Brain microvascular endothelial cell (primary cell): ENCODE measurements at places on chromosomes 5 and 9.

DNA sequence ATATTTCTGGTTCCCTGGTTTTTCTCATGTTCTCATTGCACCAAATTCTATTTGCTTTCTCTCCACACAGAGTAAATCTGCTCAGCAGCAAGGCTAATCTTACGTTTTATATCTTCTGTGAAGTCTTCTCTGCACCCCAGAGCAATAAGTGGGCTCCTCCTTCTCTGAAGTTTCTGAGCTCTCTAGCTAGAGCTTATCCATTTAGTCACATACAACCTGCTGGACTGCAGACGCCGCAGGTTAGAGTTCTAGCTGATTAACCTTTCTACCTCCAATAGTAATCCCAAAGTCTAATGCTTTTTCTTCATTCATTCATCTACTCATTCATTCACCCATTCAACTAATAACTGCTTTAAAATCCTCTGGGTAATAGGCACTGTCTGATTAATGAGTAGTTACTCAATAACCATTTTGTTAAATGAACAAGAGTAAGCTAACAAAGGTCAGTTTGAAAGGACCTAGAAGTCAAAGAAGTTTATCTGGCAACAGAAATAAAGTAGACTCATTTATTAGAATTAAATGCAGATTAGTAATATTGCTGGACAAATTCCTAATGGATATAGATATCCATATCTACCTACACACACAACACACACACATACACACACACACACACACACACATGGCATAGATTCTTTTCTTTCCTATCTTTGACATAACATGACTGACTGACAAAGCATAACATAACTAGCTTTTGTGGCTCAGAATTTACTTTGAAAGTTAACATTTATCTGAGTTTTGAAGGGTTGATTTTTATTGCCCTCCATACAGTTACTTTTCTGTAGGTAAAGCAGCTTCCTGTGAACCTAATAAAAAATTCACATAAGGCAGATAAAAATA, 984.6 kb upstream of the SEMA6A start:
- DNase-seq = no peak

- no peak for DNase-seq
These were observed 72.6 kb downstream of the GTF3C4 start for GRCh38 chr9:132742821-132743311.

GRCh38 chr9:133986774-133987445, 5.2 kb downstream of the VAV2 start:
- no peak for DNase-seq

DNA sequence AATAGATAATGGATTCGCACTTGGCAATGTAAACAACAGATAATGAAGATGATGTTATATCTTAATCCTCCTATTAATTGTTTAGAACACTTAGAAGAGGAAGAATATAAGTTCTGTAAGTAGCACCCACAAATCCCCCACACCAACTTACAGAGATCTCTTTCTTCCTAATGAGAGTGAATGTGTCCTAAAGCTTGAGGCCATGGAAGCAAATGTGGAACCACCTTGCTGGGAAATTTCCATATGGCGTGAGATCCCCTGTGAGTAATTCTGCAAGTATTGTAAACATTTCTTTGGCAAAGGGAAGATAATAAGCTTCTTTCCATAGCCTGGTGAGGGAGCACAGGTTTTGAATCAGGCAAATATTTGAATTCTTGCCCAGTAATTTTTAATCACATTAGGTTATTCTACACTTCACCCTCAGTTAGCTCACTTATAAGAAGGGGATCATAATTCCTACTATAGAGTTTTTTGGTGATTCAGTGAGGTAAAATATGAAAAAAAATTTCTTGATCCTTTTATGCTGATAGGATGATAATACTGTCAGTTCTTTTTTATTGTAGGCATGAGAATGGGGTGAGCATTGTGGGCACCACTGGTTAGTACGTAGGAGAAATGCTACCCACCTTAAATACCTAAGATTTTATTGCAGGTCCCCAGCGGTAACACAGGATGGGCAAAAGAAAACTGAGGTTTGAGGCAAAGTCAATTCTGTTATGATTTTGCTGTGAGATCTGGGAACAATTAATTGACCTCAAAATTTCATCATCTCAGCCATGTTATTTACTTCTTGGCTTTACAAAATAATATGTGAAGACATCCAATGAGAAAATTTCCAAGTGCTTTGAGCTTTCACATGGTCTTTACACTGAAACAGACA, 574.8 kb downstream of the PSAT1 start:
- DNase-seq = peak; percentile 80

- no peak for DNase-seq
These were observed 21.7 kb downstream of the ALG2 start for GRCh38 chr9:99199938-99200539.

DNA sequence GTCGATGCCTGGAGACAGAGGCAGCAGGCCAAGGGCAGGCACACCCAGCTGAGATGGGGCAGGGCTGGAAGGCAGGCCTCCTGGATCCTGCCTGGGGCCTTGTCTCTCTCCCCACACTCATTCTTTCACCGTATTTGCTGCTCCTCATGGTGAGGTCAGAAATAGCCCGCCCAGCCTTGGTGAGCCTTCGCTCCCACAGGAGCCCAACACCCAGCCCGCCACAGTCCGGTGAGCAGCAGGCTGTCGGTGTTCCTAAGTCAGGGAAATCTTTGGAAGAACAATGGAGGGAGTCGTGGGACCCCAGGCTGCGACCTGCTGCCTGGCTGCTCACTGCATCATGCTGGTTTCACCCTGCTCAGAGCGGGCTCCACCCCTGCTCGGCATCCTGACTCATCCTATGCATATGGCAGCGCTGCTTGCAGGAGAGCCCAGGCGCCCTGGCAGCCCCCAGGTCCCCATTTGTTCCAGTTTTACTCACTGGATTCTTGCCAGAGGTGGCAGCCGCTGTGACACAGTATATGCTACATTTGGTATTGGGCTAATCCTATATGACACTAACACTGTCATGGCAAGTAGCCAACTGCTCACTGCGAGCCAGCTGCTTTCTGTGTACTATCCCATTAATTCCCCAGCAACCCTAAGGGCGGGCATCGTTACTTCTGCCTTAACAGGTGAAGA, 53.2 kb upstream of the NCS1 start:
- DNase-seq = peak; percentile 59

DNA sequence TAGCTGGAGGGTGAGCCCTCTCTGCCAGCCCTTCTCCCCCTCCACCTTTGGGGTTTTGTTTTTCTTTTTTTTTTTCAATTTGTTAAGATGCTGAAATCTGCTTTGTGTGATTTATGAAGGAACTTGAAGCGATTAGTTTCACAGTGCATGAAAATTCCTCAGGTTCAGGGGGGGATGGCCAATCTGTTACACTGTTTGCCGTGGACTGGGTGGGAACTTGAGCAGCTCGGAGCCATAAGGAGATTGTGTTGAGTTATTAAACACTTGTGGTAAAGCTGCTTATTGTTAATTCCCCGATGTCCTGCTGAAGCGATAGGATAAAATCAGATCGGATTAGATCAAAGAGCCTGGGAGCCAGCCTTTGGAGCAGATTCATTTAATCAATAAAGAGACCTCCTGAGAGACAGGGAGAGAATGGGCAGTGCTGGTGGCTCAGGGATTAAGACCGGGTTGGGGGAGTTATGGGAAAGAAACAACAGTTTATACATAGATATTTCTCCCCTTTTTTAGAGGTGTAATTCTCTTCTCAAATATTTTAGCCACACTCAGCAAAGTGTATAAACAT, 105.8 kb upstream of the SPATA31D4 start:
- DNase-seq = no peak

DNA sequence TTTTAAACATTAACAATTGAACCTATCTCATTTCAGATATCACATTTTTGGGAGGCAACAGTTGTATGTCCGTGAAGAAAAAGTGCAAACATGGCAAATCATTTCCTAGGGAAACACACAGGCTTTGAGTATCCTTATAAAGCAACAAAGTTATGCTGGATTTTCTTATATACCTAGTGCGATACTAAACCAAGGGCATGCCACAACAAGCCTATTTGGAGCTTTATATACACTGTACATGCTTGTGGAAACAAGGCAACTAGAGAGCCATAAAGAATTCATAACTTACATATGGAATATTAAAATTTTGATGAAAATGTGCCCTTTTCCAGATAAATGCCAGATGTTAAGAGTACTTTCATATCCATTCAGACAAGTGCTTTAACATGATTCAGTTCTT, 191.4 kb downstream of the DCP2 start:
- no peak for DNase-seq

GRCh38 chr9:6646293-6646636, 736 bp upstream of the GLDC start:
- DNase-seq = no peak

- no peak for DNase-seq
These were observed 50.1 kb downstream of the TNFSF8 start for GRCh38 chr9:114880291-114880745.

GRCh38 chr9:120289990-120290975, 289.7 kb downstream of the CDK5RAP2 start:
- DNase-seq = no peak

GRCh38 chr5:32720300-32720699, 9.2 kb downstream of the NPR3 start:
- DNase-seq = no peak

DNA sequence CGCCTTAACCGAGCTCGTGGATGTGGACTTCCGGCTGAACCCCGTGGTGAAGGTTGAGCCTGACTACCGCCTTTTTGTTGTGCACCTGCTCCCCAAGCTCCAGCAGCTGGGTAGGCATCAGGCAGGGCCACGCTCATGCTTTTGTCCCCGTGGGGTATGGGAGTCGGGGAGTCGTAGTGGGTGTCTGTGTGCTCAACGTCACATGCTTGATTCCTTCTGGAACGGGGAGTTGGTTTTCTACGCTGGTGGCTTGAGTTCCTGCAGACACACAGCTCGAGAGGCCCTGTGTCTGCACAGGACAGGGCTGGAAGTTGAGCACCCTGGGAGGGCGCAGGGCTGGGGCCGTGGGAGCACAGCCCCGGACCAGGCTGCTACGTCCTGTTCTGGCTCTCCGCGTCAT, 8.0 kb downstream of the CEP72 start:
- no peak for DNase-seq

DNA sequence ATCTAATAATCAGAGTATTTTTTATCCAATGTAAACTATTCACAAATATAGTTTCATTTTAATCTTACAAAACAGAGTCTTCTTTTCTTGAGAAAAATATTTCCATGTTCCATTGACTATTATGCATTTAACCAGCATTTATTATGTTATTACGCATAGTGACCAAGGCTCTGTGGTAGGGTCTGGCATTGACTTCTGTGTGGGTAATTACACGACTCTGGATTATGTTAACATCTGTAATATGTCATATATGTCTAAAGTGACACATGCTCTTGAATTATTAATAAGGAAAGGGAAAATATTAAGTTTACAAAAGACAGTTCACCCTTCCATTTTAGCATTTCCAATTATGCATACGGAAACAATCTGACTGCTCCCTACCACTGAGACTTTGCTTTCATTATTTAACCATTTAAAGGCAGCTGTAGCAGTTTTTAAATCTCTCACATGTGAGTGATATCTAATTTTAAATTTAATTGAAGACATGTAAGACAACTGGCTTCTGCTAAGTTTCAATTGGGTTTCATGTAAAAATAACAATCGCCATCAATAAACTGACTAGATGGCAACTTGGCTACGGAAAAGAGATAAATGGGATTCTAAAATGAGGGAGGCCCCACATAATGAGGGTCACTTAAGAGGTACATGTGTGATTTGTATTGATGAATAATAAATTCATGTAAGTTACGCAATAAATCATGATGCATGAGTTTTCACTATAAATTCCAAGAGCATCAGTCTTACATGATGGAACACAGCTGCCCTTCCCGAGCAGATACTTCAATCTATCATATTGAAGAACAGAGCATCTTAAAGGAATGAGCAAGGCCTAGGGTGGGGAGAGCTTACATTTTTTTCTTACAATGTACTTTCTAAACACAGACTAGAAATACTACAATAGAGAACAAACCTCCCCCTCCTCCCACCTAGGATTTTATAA, 1056.8 kb downstream of the MAT2B start:
- DNase-seq = no peak

GRCh38 chr9:92100237-92100911, 14.8 kb downstream of the SPTLC1 start:
- peak; percentile 85 for DNase-seq

DNA sequence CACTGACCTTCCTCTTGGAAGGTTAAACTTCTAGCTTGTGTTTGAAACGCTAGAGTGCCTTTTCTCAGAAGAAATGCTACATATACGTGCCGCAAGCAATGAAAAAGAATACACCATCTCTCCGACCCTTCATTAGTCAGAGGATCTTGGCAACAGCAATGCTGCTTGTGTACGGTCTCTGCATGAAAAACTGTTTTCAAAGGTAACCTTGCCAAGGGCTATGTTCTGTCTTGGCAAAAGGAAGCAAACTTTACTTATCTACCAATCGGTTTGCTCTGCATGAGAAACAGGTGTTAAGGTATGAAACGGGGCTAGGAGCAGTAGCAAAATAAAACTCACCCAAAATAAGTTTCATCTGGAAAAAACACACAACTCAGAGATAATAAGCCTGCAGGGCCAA, 297.8 kb downstream of the FBXL17 start:
- no peak for DNase-seq

DNA sequence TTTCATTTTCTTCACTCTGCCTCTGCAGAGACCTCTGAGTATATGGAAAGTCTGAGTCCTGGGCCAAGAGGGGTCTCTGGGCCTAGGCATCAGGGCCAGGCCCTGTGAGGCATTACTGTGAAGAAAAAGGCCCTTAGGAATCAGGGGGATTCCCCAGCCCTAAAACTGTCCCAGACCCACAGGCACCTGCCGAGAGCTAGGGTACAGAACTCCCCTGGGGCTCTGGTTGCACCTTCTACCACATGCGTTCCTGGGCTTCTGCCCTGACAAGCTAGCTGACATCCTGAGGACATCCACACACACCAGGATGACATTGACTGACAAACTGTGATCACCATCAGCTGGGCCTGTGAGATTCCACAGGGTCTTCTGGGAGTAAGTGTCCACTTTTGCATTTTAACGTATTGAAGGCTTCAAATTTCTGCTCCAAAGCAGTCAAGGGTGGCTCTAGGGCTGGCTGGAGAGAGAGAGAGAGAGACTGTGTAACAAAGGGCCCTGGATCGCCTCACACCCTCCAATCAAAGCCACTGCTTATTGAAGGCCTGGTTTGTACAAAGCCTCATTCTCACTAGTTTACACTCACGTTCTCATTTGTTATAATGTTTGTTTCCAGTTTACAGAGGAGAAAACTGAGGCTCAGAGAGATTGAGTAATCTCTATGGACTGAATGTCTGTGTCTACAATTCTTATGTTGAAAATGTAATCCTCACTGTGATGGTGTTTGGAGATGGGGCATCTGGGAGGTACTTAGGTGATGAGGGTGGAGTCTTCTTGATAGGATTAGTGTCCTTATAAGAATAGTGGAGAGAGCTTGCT, 45.1 kb downstream of the TGFBI start:
- no peak for DNase-seq
